Diencephalon (tissue), 1 donor: ENCODE measurements at places on chromosomes 12 and 14. TPM values are rescaled to one million over a fixed set of nuclear protein-coding genes. Genes with fewer than 3 reads are reported as not detected.

The TMCC3 gene
- total RNA-seq, result 17.1 TPM

The NOS1 gene
- total RNA-seq, result 11.8 TPM

The DNAJC22 gene
- 0.92 TPM for total RNA-seq

The SCARB1 gene
- total RNA-seq, result 17.1 TPM

The KRT6C gene
- not detected for total RNA-seq

The BICD1 gene
- 47.1 TPM for total RNA-seq

The FAM181A gene
- 6.7 TPM for total RNA-seq

The TRIM9 gene
- 61.4 TPM for total RNA-seq

The TAS2R14 gene
- 9.5 TPM for total RNA-seq

The LBHD2 gene
- total RNA-seq, result 1.2 TPM

The REP15 gene
- 1.6 TPM for total RNA-seq

The KLHL33 gene
- 0.23 TPM for total RNA-seq

The SLC6A15 gene
- 82.8 TPM for total RNA-seq

The RIN3 gene
- 0.23 TPM for total RNA-seq

The LTBR gene
- 4.4 TPM for total RNA-seq

The RD3L gene
- 1.2 TPM for total RNA-seq

The CD163L1 gene
- 4.4 TPM for total RNA-seq

The HAL gene
- under 0.01 TPM for total RNA-seq

The BDKRB2 gene
- total RNA-seq, result 0.69 TPM

The HOXC6 gene
- not detected for total RNA-seq

The SLCO1A2 gene
- 11.3 TPM for total RNA-seq

The TAS2R7 gene
- 0.69 TPM for total RNA-seq

The GPR135 gene
- 6.2 TPM for total RNA-seq

The TMEM229B gene
- 35.1 TPM for total RNA-seq

The SPIC gene
- not detected for total RNA-seq

The DRAM1 gene
- 1.2 TPM for total RNA-seq

The AQP2 gene
- not detected for total RNA-seq

The KCNH3 gene
- total RNA-seq, result 9.2 TPM
